KG1 (cell line): ENCODE measurements at places on chromosomes 11 and 22.

DNA sequence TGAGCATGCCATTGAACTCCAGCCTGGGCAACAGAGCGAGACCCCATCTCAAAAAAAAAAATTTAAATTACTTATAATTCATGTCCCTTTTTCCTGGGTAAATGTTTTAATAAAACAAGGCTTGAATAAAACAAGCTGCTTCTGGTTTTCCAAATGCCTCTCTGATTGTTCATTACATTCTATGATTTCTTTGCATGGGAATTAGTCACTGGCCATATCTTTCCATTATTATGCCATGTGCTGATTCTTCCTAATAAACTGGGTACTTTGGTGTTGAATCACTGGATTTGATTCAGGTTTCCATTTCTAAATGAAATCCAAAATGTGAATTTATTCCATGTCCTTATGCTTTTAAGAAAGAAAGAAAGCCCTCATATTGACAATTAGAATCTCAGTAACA, 42.6 kb downstream of the ZNF215 start:
- DNase-seq, result no peak

GRCh38 chr11:120815319-120816100, 208.4 kb upstream of the TBCEL start:
- no peak for DNase-seq

GRCh38 chr22:42317008-42317407, 46.6 kb upstream of the TCF20 start:
- DNase-seq, result no peak

DNA sequence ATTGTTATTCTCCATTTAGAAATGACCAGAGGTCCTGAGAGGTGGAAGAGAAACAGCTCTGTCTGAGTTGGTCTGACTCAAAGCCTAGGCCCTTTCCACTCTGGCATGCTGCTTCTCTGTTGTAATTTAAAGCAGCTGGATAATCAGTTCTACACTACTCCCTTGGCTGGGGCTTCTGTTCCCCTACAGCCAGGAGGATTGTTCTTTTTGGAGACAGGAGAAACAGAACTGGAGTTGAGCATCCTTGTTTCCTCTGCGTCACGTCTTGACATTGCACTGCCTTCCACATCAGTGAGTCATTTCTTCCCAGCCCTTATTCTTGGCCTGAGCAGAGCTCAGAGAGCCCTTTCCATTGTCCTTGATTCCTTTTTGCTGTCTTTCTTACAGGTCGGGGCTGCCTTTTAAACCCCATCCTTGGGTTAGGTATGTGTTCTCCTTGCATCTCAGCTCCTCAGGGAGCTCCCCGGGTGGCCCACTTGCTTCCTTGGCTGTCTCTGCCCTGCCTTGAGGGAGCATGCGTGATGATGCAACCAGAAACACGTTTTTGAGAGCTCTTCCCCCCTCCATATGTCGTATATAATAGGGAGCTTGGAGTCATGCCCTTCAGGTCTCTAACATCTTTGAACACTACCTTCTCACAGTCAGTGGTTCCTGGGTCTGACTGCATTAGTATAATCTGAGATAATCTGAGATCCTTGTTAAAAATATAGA, 35.7 kb downstream of the CYB5R2 start:
- no peak for DNase-seq

GRCh38 chr11:44382656-44383240, 72.8 kb upstream of the ALX4 start:
- DNase-seq, result no peak

DNA sequence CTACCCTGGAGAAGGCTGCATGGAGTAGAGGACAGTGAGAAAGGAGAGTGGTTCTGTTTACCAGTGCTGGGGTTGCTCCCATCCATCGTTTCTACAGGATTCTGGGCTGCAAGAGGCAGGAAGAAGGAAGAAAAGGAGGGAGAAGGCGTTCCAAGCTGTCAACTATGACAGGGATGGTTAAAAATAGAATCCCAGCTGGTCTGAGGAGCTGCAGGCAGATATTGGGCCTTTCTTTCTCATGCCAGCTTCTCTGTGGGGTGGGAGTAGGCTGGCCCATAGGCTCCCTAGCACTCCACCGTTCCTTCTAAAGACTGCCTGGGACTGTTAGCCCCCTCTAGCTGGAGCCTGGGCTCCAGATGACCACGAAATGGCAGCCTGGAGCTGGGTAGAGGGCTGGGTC, 13.6 kb downstream of the CCKBR start:
- no peak for DNase-seq

GRCh38 chr11:76579056-76579751, 91.3 kb downstream of the LRRC32 start:
- DNase-seq, result no peak

DNA sequence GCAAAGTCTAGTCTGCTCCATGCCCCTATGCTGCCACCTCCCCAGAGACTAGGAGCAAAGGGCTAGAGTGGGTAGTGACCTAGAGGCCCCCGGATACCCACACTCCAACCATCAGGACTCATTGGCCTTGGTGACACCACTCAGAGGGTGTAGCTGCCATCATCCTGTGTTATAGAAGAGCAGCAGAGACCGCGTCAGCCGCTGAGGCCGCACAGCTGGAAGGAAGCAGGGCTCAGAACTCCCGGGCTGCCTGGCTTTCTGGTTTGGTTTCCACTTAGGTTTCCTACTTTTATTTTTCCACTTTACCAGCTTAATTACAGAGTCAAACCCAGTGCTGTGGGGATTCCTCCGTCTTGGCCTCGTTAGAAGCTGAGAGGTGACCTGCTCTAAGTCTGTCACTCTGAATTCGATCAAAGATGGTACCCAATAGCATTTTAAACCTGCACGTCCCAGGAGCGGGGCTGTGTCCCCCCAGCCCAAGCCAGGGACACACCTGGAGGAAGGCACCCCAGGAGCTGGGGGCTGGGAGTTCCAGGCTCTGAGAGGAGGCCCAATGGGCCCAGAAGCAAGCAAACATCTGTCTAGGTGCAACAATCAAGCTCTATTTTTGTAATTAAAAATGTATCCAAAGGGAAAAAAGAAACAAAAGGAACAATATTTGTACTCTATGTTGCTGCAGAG, 2.1 kb upstream of the CDKN1C start:
- DNase-seq, result no peak

DNA sequence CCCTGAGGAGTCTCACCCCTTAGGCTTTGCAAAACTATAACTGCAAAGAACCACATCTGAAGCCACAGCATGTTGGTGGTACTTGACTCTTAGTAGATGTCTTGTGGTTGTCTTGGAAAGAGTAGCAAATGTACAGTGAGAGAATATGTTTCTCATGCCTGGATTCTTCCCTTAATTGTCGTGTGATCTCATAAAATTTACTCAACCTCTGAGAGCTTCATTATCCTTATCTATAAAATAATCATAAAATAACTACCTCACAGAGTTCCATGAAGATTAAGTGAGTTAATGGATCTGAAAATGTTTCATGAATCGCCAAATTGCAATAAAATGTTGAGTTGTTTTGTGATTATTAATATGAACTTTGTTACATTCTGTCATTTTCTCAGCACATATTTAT, 491.5 kb downstream of the METTL15 start:
- no peak for DNase-seq

DNA sequence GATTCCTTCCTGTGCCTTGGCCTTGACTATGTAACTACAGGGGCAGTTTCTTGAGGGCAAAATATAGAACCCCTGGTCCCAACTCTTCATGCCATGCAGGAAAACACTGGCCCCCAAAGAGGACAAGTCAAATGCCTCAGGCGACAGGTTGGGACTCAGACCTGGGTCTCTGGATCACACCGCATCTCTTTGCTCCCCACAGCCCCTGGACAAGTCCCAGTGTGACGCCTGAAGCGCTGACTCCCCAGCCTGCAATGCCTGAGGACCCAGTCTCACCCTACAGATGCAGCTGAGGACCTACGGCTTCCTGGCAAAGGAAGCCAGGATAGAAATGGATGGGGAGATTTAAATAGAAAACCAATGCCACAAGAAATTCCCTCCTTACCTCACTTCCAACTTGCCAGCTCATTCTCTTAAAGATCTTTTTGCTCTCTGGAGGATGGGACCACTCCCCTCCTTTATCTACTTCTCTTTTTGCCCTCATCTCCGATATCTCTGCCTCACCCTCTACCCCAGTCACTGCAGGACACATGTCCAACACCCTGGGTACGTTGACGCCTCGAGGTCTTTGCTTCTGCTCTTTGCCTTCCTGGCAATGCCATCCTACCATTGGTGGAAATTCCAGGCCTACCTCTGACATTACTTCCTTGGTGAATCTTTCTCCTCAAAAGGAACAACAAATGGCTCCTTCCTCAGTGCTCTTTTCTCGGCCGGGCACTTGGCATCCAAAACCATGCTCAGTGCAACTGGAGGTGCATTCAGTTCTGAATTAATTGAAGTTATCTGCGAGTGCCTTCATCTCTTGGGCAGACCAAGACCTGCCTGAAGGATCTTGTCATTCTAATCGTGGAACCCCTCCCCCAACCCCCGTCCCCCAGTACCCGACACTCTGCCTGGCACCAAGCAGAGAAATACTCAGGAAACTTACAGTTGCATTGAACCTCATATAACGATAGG, 2.0 kb upstream of the PRDM11 start:
- DNase-seq, result no peak

- DNase-seq, result no peak
These were observed 86.8 kb downstream of the BMAL1 start for GRCh38 chr11:13364388-13364787.

GRCh38 chr11:18368221-18368620, 26.1 kb upstream of the LDHA start:
- no peak for DNase-seq

DNA sequence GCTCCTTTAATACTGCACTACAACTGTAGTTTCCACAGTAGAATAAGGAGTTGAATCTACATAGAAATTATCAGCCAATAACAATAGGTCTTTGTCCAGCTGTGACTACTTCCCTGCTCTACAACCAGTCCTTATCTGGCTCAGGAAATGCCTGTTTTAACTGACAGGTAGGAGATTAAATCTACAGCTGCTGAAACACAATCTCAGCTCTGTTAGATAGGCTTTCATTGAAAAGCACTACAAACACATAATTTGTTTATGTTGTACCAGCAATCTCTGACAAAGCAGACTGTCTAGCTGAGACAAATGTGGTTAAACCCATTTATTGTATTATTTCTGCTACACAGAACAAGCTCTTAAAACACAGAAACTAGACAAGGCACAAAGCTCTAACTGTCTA, 230.0 kb downstream of the SOX6 start:
- DNase-seq, result no peak

DNA sequence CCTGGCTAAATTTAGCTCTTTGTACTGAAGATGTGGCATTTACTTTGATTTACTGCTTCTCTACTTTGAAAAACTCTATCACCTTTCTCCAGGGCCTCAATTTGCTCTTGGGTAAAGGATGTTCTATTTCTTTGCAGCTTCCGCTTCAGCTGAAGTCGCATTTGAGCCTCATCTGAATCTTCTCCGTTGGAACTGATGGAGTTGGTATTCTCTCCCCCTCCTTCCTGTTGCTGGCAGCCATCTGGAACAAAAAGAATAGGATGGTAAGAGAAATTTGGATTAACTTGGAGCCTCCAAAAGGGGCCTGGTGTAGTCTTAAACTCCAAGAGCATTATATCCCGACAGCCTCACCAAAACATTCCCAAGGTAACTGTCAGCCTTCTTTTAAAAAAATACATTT, 16.6 kb downstream of the PAX6 start:
- no peak for DNase-seq

DNA sequence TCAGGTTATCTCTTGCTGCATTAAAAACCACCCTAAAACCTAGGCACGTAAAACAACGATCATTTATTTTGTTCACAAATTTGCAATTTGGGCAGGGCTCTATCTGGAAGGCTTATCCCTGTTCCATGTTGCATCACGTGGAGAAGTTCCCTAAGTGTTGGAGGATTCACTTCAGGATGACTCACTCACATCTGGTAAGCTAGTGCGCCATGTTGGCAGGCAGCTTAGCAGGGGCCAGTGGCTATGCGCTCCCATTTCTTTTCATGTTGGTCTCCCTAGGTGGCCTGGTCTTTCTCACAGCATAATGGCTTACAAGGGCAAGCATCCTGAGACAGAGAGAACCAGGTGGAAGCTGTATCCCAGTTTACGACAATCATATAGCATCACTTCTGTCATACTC, 226.8 kb downstream of the BLID start:
- DNase-seq, result no peak

GRCh38 chr11:10697323-10697620, 3.7 kb upstream of the IRAG1 start:
- DNase-seq, result no peak

DNA sequence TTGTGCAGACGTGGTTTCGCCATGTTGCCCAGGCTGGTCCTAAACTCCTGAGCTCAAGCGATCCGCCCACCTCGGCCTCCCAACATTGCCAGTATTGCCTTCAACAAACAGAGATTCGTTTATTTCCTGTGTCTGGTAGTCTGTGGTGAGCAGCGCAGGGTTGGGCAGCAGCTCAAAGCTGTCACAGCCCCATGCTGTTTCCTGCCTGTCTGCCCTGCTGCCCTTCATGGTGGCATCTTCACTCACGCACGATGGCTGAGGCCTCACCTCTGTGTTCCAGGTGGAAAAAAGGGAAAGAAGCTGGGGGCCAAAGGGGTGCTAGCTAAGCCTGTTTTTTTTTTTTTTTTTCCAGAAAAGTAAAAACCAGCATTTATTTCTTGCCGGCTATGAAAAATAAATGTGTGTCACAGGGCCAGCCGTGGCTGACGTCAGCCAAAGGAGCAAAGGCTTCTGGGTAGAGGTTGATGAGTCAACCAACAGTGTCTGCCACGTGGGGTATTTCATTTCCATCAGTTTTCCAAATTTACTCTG, 28.8 kb downstream of the TBC1D22A start:
- peak; percentile 42 for DNase-seq

DNA sequence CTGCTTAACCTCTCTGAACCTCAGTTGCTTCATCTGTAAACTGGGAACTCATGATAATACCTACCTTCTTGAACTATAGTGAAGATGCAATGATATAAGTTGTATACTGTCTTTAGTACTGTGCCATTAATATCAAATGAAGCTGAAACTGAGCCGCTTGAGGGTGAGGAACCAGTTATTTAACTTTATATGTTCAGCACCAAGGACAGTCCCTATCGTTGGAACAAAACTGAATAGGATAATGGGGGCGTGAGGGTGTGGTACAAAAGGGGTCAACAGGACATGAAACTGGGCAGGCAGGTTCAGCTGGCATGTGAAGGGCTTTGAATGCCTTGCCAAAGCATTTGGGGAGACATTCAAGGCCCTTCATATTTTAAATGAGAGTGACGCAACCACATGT, 112.6 kb downstream of the C11orf91 start:
- no peak for DNase-seq

GRCh38 chr22:46464701-46465344, 72.6 kb downstream of the CELSR1 start:
- no peak for DNase-seq
